ENCODE measurements at places on chromosomes 11 and 22.

- DNase-seq: peak; percentile 16
Measured at GRCh38 chr22:19478045-19478900, 720 bp downstream of the UFD1 start.

DNA sequence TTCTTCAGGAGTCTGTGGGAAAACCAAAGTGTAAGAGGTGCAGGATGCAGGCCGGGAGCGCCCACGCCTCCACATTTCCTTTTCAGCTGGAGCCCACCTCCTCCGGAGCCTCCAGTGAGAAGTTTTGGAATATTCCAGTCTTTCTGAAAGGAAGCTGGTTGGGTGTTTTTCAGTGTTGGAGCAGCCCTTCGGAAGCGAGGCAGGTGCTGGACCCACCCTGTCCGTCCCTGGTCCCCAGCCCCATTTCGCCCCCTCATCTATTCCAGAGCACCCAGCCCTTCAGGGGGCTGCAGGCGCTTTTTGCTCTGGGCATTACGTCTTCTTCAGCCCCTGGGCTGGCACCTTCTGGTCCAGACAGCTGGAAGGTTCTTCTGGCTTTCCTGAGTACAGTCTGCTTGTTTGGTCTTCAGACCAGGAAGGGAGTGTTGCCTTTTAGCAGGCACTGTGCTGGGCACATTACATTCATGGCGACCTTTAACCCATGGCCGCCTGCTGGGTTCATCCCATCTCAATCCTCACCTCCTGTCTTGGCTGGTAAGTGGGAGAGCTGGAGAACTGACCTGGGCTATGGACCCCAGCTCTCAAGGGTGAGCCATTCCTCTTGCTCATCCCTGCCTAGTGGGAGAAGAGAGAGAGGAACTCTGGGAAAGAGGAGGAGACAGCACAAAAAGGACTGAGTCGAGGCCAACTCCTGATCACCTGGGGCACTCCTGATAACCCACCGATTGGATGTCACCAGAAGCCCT lies 710 bp upstream of the THY1 start:
- DNase-seq: no peak

- peak; percentile 83 for DNase-seq
Measured at GRCh38 chr11:111283945-111284481, 14.3 kb upstream of the POU2AF3 start.

DNA sequence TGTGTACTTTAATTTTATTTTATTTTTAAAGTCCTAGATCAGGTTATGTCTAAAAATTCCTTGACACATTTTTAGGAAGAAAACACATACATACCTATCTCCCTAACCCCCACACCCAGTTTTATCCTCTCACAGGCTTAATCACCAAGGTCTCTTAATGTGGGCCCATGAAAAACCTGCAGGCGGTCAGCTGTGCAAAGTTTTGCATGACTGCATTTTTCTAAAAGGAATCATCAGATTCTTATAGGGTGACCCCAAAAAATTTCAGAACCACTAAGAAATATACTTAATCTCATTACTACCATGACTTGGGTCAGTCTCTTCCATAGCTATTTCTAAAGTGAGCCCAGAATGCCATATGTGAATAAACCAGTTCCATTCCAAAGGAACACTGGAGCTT lies 19.8 kb downstream of the SAA1 start:
- DNase-seq: no peak

DNA sequence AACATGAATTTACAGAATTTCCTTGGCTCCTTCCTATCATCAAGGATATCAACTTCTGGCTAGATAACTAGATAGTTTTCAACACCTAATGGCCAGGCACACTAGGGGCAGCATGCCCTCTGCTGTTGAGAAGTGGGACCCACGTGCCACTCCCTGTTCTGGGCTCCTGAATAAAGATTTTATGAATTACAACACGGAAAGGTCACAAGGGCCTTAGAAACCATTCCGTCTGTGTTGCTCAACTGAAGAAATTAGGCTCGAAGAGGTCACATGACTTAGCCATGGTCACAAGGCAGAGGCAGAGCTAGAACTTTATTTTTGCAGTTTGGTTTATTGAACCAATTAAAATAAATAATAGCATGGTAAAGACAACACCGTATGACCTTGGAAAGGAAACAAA lies 36.0 kb downstream of the PRCP start:
- DNase-seq: peak; percentile 83

- no peak for DNase-seq
Measured at GRCh38 chr11:5521540-5521939, 5.0 kb upstream of the UBQLNL start.

- DNase-seq: no peak
Measured at GRCh38 chr11:6489306-6489705, 7.8 kb upstream of the DNHD1 start.

- DNase-seq: no peak
Measured at GRCh38 chr22:24730864-24731263, 43.7 kb downstream of the PIWIL3 start.

GRCh38 chr11:43810929-43811596 lies 69.6 kb upstream of the ALKBH3 start:
- DNase-seq: no peak

DNA sequence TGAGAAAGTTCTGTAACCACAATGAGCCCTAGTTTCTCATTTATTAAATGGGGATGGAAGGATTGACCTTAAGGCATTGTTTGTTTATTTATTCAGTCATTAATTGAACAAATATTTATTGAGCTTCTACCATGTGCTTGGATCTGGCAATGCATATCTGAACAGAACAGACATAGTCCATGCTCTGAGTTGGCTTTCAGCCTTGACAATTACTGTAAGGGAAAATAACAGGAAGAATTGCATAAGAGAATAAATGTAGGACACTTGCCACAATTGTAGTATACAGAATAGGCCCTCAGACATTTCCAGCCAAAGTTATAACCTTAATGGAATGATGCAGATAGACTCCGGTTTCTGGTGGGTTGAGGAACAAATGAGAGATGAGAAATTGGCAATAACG lies 160.5 kb upstream of the TTC12 start:
- peak; percentile 37 for DNase-seq

GRCh38 chr11:7793233-7793632 lies 3.5 kb downstream of the OR5P2 start:
- no peak for DNase-seq

- peak; percentile 80 for DNase-seq
Measured at GRCh38 chr11:74449369-74449931, 17.9 kb downstream of the KCNE3 start.

DNA sequence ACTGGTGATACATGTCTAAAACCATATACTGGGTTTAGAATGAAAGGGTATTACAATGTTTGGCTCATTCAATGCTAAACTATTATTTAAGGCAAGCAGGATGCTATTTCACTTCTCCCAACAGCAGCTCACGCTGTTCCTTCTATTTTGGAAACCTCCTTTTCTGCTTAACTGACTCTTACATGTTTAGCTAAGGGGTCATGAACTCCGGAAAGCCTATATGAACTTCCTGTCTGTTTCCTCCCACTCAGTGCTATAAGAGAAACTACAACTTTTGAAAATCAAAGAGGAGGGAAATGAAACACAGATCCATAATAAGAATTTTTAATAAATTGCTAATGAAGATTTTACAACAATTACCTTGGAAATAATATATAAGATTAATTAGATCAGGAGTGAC lies 30.9 kb downstream of the SLC36A4 start:
- DNase-seq: no peak

- DNase-seq: no peak
Measured at GRCh38 chr22:32307617-32308016, 50.0 kb upstream of the RFPL3 start.

GRCh38 chr11:61793829-61794204 lies 1.1 kb downstream of the FEN1 start:
- DNase-seq: no peak

DNA sequence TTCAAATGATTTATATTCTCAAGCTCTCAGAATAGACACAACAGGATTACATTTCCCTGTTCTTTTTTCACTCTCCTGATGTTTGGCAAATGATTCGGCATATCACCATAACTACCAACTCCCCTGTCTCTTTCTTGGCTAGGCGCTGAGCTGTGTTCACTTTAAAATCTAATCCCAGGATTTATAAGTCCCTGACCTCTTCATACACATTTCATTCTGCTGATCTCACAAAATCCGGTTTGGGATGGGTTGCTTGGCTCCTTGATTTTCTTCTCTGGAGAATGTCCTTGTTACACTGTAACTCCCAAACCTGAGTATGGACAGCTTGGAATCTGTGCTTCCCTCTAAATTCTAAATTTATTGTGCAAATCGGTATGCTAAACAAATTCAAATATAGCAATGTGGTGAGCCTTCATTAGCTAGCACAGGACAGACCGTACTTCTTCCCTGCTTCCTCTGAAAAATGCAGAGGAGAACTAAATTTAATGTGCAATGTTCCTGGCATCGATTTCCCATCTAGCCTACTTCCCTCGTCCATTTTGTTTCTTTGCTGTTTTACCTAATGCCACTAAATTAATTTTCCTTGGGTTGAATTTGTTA lies 858.5 kb upstream of the FAT3 start:
- no peak for DNase-seq

- DNase-seq: no peak
Measured at GRCh38 chr22:25453557-25453956, 110.9 kb upstream of the GRK3 start.

DNA sequence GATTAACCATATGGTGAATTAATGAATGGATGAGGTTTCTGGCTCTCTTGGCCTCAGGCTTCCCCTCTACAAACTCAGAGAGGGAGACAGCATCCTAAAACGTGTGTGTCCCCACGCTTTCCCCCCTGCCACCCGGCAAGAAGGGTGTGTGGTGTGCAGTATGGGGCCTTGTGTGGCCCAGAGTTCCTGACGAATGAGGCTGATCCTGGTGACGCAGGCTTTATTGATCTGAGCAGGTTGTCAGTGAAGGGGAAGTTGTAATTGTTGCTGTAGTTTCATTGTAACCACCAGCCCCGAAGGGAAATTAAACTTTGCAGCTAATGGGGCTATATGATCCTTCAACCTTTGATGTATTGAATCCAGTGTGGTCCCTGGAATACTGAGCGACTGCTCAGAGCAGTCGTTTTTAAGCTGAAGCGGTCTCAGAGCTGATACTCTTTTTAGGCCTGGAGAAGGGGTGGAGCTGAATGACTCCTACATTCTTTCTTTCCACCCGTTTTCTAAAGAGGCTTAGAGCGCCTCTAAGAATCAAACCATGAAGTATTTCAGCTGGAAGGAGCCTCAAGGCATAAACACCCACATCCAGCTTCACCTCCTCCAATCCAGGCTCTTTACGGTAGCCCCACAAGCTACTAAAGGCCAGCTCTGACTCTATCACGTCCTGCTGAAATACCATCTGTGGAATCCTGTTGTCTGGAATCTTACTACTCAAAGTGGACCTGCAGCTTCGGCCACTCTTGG lies 284.7 kb downstream of the MIAT start:
- no peak for DNase-seq

DNA sequence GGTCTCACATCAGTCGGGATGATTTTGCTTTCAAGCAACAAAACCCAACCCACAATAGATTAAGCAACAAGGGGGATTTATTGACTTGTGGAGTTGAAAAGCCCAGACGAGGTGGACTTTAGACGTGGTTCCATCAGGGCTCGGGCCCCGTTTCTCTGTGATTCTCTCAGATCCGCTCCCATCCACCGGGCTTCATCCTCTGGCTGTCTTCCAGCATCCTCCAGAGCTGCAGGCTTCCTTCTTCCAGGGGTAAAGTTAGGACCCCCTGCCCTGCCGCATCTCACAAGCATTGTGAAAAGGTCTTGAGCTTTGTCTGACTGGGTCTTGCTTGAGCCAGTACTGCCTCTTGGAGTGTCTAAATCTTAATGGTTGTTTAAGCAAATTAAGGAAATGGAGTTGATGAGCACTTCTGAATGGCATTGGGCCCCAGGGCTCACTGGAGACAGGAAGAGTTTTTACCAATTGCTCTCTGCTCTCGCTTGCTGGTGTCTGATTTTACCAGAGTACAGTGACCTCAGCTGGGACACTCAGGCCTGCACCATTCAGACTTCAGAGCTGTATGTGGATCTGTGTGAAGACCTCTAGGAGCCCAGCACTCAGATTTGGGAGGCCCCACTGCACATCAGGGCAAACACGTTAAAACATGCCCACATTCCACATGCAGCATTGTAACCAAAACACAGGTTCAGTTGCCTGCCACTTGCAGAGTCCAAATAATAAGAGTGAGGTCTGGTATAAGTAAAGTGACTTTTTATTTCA lies 13.5 kb upstream of the FTH1 start:
- no peak for DNase-seq

DNA sequence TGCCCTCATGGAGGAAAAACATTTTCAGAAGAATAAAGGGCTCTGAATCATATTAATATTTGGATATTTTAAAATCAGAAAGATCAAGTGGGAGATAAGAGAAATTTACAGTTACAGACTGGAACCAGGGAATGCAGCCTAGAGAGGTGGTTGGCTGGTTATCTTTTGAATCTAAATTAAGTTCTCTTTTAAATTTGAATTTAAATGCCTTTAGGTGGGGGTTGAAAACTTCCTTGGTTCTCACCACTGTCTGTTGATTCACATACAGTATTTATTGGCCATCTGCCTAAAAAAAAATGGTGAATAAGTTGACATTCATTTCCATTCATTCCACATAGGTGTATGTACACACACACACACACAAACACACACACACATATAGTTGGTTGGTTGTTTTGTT lies 35.7 kb upstream of the PTPRJ start:
- DNase-seq: peak; percentile 42

GRCh38 chr11:92709329-92709728 lies 260.1 kb upstream of the MTNR1B start:
- no peak for DNase-seq

DNA sequence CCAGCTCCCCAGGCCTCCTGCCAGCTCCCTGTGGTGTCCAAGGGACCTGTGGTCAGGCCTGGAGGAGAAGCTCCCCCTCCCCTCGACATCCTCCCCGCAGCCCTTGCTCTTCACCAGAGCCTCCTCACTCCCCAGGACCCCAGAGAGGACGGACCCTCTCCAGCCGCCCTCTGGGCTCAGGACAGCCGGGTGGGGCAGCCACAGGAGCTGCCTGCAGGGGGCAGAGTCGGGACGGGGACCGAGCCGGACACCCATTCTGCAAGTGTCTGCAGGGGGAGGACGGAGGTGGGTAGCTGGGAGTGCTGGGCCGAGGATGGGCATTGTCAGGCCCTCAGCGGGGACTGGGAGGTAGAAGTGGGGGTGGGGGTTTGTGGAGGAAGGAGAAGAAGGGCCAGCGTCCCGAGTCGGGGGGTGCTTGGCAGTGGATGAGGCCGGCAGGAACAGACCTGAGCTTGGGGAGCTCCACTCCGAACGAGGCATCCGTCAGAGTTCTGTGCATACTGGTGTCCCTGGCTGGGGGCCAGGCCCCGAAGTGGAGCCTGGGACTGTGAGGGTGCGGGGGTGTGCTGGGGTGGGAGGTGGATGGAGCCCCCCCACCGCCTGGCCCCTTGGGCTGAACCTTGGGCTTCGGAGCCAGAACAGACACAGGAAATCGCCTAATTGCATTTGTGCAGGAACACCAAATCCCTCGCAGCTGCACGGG lies 15.2 kb downstream of the PRR33 start:
- peak; percentile 88 for DNase-seq

GRCh38 chr11:69642549-69642912 lies 1.6 kb downstream of the CCND1 start:
- no peak for DNase-seq

GRCh38 chr11:65790104-65790901 lies 3.4 kb downstream of the OVOL1 start:
- DNase-seq: no peak

GRCh38 chr11:86230921-86231434 lies 13.6 kb upstream of the EED start:
- DNase-seq: no peak

- peak; percentile 34 for DNase-seq
Measured at GRCh38 chr11:11841116-11841722, 553 bp upstream of the USP47 start.

GRCh38 chr22:43532301-43533155 lies 120.7 kb downstream of the MPPED1 start:
- no peak for DNase-seq
